Putamen (tissue), 1 donor: ENCODE measurements at places on chromosomes 12 and 14.

DNA sequence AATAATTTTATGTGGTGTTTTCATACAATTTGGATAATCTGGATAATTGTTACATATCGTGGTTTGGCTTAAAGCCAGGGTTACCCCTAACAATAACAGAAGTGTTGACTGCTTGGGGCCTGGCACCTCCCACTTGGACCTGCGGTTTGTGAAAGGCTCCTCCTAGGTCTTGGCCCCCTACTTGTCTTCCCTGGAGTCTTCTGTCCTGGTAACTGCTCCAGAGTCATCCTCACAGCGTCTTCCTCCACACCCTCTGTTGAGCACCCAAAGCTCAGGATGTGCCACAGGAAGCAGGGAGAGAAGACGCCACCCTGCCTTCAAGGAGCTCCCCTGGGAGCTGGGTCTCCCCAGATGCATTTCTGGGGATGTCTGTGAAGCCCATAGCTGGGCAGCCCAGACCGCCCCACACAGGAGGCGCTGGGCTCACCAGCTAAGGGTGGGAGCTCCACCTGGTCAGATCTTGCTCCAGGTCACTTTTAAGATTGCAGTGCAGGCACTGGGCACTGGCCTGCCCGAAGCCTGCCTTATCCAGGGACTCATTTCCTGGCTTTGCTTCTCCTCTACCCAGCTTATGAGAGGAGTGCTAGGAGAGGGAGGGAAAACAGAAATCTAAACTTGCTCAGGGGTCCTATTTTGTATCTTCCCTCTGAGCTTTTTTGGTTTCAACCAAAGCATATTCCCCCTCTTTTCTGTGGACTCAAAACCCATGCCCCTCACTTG is 98.2 kb downstream of the ZFP36L1 start:
- no peak for DNase-seq

DNA sequence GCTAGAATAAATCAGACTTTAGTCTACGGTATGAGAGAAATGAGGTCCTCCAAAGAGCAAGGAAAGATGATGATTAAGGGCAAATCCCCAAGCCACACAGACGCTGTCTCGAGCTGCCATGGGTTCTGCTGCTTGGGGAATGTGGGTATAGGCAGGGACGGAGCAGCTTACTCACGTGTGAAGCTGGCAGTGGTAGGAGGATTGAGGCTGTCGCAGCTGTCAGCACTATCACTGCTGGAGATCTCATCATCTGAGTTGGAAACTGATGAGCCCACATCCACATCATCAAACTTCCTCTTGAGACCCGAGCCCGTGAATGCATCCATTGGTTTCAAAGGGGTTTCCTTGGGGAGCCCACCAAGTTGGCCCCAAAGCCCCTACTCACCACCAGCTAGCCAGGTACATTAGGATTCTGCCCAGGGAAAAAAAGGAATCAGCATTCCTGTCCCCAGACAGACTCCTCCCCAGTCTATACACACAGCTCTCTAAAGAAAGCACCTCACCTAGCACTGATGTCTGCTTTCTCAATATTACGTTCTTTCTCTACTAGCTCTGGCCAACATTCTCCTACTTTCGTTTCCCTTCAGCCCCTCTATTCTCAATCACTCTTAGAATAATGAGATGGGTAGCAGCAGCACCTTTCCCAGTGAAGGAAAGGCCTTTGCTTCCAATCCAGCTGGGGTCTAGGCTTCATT is 7.0 kb downstream of the CSRNP2 start:
- DNase-seq: no peak

- no peak for DNase-seq
These were observed 15.7 kb downstream of the SLC38A2 start for GRCh38 chr12:46356655-46357437.

GRCh38 chr12:6768990-6769389 is 2.8 kb downstream of the PTMS start:
- DNase-seq: no peak

DNA sequence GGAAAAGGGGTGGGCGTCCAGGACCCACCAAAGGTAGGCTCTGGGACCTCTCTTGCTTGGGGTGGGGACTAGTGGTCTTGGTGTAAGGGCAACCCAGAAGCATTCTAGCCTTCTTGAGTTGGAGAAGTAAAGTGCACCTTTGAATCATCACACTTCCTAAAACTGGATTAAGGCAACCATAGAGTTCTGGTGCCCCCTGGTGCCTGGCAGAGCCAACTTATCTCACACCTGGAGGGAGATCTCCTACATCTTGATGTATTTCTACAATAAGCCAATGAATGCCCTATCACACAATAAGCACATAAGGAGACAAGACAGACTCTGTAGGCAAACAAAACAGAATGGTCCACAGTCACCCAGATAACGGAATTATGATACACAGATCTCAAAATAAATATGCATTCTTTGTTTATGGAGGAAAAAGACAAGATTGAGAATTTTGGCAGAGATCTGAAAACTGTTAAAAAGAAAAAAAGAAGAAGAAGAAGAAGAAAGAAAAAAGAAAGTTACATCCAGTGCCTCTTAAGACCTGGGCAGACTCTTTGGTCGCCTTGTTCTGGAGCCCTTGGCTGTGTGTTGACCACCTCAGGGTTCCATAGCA is 95.9 kb upstream of the PPP2R5C start:
- peak; percentile 7 for DNase-seq

- no peak for DNase-seq
These were observed 75.4 kb upstream of the PWP1 start for GRCh38 chr12:107610021-107610859.

DNA sequence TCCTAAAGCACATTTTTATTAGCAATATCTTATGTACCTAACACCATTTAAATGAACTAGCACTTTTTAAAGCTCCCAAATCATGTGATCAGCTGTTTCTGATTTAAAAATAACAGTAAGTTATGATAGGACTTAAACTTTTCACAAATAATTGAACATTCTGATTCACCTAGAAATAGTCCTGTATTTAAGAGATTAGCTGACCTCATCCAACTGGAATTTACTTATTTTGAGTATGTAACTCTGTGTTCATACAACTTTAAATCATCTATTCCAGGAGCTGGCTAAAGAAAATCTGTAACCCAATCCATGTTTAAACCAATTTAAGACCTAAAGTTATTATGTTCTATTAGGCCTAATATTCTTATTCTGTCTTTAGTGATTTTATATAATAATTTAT is 184.3 kb downstream of the CCDC91 start:
- no peak for DNase-seq

- DNase-seq: no peak
These were observed 121.9 kb downstream of the DNAI7 start for GRCh38 chr12:25072906-25073650.

DNA sequence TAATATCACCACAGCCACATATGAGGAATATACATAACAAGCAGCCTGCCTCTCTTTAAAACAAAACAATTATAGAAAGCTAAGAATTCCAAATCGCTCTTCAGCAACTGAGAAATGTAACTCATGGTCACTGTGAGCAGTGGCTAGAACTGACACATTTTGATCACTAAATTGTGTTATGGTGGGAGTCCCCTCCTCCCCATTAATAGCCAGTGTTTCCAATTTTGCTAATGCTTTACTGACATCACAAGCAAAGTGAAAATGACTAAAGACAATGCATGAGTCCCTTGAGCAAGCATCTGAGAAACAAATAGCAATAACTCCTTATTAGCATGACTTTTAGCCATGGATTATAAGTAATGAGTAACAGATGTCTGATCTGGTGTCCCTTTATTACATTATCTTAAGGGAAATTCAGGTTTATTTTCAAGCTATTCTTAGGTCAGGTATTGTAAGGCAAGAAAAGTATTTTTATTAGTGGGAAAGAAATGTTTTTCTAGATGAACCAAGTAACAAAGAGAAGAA is 148.3 kb downstream of the KCNH5 start:
- no peak for DNase-seq

GRCh38 chr14:92967346-92967926 is 44.5 kb downstream of the CHGA start:
- no peak for DNase-seq

- no peak for DNase-seq
These were observed 25.1 kb downstream of the MEG3 start for GRCh38 chr14:100850841-100851585.

GRCh38 chr14:37088356-37089215 is 83.8 kb downstream of the SLC25A21 start:
- DNase-seq: no peak

- no peak for DNase-seq
These were observed 253.7 kb downstream of the EFCAB11 start for GRCh38 chr14:89700801-89701200.

DNA sequence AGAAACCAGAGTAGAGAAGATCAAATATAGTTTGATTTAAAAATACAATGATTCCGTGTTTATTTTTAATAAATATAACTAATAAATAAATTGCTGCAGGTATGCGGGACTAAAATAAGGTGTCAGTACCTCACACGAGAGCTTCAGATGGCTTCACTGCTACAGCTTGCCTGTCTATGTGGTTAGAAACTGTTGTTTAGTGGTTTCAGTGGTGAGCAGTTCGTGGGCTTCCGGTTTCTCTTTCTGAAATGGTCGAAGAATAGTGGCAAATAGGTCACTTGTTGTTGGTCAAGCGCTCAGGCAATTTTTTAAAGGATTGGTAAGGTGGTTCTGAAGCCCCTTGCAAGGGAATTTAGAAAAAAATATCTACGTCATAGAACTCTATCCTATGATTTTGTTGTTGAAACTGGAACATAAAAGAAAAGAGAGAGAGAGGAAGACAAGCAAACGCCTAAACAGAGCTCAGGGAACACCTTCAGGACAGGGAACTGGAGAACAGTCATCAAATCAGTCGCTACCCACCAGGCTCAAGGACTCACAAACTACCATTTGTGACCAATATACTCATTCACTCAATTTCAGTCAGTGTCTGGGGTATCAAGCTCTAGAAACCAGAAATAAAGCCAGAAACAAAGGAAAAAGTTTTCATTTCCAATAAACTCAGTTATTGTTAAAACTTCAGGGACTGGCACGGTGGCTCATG is 31.3 kb downstream of the GABARAPL1 start:
- no peak for DNase-seq

GRCh38 chr14:90760591-90761316 is 55.5 kb downstream of the TTC7B start:
- no peak for DNase-seq

- no peak for DNase-seq
These were observed 91.6 kb downstream of the FOXN3 start for GRCh38 chr14:89325299-89325883.

DNA sequence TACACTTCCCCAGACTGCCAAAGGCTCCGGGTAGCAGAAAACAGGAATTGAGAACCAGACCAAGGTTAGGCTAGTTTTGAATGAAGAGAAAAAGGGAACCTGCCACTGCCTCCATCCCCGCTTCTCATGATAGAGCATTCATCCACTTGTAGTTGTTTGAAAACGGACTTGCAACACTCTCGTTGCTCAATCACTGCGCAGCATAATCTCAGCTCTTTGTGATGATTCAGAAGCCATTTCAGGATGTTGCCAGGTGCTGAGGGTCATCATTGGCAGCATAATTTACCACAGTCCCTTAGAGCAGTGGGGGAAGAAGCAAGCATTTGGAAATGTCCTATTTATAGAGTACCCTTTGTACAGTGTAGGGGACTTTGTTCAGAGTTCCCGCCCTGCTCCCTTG is 25.6 kb downstream of the KCNK13 start:
- peak; percentile 47 for DNase-seq

DNA sequence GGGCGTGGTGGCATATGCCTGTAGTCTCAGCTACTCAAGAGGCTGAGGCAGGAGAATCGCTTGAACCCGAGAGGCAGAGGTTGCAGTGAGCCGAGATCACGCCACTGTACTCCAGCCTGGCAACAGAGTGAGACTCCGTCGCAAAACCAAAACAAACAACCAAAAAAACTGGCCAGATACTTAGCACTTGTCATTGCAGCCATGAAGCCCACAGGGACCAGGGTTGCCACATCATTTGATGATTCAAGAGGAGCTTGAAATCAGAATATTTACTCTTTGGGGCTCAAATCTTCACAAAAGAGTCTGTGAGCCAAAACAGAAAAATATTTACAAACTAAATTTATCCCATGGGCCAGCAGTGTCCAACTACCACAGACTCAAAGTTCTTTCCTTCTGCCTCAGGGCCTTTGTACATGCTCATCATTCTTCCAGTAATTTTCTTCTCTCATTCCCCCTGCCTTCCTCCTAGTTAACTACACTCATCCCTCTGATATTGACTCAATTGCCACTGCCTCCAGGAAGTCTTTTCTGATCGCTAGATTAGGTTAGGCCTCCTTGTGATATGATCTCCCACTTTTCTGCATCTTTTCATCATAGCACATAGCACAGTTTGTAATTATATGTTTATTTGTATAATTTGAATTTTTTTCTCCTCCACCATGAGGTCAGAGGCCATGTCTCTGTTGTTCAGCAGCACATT is 130.8 kb upstream of the PLEKHG7 start:
- no peak for DNase-seq

- DNase-seq: no peak
These were observed 29.4 kb downstream of the SYNE3 start for GRCh38 chr14:95486875-95487668.

DNA sequence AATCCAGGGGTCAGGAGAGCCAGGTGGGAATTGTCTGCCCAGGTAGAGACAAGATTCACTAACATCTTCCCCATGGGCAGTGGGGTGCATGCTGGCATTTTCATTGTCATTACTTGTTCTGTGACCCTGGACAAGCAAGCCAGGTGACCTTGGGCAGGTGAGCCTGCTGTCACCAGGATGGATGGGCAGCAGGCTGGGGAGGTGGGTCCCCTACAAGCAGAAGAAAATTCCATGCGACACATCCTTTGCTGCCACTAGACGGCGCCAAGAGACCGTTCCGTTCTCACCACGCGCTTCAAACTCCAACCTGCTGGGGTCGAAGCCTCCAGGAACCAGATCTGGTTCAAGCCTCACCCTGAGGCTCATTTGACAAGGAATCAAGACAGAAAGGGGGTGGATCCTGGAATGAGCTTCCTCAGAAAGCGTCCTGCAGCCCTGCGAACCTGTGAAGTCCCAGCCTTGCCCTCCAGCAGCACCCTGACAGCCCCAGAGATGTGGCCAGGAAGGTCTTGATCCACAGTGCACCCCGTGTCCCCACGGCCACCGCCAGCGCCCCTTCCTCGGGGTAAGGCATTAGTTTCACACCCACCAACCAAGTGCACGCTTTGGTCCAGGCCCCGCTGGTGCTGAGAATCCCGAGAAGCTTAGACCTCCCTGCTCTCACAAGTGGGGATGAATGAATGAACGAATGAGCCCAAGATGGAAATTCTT is 3.2 kb upstream of the DYNC1H1 start:
- DNase-seq: peak; percentile 70

- no peak for DNase-seq
These were observed 77.8 kb downstream of the HSD17B6 start for GRCh38 chr12:56840922-56841321.

GRCh38 chr12:2605301-2605700 is 189.5 kb upstream of the FKBP4 start:
- DNase-seq: no peak

GRCh38 chr12:47819896-47820630 is at the start of gene HDAC7:
Gene HDAC7 (minus strand): TSS chr12:47819903. CDS start chr12:47819785, 118 bp downstream.
- DNase-seq: peak; percentile 84
